Natural killer cell treated with Interleukin-12 subunit alpha and Interleukin-12 subunit beta and Interleukin-15 and Interleukin-18, amount 100 ng/mL, for 72 hours (primary cell): ENCODE measurements at places on chromosomes 3 and 15.

DNA sequence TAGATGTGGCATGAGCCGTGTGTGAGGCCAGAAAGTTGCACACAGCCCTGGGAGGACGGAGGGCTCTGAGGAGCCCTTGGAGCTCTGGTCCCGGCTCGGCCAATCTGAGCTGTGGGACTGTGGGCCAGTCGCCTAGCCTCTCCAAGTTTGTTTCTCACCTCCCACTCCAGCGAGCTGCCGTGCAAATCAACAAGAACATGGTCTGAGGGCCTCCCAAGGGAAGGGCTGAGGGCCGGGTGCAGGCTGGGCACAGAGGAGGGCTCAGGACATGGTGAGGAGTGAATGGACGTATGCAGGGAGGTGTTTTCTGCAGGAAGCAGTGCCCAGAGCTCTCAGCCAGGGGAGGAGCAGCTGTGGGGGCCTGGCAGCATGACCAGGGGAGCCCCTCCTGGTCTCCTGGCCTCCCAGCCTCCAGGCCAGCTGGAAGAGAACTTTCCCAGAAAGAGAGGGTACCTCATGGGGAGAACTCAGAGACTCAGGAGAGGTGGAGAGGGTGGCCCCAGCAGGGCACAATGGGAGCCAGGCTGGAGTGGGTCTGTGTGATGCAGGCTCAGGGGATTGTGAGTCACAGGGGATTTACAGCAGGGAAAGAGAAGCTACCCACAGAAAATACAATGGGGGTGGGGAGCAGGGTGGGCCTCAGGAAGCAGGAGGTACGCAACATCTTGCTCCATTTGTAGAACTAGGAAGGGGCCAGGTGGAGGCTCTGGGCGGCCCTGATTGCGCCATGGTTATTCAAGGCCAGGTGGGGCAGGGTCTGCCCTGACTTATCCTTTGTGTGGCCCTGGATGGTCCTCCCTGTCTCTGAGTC lies 24.8 kb downstream of the PSTPIP1 start:
- no peak for DNase-seq

GRCh38 chr3:37136067-37136466 lies 38.3 kb downstream of the LRRFIP2 start:
- DNase-seq, result no peak

DNA sequence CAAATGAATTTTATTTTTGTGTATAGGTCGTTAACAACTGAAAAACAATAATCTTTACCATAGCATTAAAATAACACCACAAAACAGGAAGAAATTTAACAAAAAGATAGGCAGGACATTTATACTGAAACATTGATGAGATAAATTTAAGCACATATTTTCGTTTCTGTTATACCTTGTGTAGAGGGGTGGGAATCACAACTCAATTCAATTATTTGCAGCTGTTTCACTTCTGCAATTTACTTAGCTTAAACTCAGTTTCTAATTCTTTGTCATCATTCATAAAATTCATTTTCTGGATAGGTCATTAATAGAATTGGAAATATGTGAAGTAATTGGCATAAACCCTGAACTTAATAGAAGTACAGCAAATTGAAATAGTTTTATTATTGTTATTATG lies 42.3 kb downstream of the TP63 start:
- DNase-seq, result no peak

DNA sequence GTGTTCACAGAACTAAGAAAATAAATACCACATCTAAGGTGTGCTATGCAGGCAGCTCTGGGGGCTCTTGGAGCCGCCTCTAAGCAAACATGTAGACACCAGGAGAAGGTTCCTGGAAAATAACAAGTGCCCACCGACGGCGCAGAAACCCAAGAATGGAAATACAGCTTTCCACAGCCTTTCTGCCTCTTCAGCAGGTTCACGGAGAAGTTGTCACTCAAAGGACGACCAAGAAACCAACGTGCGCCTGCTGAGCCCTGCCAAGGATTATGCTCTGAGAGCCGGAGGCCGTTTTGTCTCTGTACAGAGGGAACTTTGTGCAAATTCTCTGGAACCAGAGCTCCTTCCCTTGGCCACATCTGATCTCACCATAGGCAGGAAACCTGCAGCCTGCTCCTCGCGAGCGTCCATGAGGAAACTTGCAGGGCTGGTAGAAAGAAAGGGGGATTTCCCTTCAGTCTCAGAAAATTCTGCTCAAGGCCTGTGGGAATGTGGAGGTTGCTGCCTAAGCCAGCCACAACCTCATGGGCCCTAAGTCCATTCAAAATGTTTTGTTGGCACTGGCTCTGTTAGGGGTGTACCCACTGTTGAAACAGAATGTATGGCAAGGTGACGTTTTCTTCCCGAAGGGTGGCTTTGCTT lies 40.6 kb upstream of the ETV5 start:
- DNase-seq, result no peak

DNA sequence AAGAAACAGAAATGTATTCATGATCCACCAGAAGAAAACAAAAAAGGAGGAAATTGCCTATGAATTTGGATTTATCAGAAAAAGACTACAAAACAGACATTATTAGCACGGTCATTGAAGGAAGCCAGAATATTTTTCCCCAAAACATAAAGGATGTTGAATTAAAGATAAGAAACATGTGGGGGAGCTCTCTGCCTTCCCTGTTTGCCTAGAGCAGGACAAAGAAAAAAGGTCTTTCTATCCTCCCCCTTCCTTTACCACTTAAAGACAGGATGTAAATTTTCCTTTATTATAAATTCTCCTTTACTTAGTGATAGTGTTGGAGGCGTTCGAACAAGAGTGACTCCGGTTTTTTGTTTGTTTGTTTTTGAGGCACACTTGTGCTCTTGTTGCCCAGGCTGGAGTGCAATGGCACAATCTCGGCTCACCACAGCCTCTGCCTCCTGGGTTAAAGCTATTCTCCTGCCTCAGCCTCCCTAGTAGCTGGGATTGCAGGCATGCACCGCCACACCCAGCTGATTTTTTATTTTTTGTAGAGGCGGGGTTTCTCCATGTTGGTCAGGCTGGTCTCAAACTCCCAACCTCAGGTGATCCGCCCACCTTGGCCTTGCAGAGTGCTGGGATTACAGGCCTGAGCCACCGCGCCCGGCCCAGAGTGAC lies 14.9 kb upstream of the RPN1 start:
- no peak for DNase-seq

GRCh38 chr3:139199421-139200010 lies 144.3 kb upstream of the MRPS22 start:
- DNase-seq, result no peak

DNA sequence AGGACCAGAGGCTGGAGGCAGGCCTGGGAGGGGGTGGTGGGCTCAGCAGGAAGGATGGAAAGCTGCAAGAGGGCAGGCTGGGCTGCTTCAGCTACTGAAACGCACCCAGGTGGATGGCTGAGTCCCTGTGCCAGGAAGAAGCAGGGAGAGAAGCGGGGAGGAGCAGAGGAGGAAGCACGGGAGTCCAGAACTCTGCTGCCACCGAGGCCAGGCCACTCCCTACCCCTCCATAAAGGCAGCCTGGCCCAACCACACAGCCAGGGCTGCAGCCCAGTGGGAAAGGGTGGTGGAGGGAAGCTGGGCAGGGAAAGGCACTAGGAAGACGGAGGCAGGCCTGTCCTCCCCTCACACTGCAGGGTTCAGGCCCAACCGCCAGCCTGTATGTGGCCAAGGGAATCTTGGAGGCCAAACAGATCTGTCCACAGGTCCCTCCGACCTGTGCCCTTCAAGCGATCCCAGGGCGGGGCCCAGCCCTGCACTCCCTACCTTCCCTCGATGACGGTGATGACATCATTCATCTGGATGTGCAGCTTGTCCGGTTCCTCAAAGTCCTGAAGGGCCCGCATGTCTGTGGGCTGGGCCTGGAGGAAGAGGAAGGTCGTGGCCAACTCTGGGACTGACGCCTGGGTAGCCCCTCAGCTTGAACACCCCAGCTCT lies 30.5 kb downstream of the TNK2 start:
- no peak for DNase-seq

- DNase-seq, result no peak
These were observed 9.9 kb upstream of the KCNMB2 start for GRCh38 chr3:178526291-178526690.

GRCh38 chr3:104359546-104359945 lies 1007.2 kb upstream of the ALCAM start:
- DNase-seq, result no peak

- no peak for DNase-seq
These were observed 13.4 kb upstream of the SATB1 start for GRCh38 chr3:18438586-18438985.

DNA sequence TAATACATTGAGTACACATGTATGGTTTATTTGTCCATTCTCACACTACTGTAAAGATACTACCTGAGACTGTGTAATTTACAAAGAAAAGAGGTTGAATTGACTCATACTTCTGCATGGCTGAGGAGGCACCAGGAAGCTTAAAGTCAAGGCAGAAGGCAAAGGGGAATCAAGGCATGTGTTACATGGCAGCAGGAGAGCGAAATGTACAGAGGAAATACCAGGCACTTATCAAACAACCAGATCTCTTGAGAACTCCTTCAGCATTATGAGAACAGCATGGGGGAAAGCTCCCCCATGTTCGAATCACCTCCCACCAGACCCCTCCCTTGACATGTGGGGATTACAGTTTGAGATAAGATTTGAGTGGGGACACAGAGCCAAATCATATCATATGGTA lies 666.3 kb downstream of the ZBBX start:
- no peak for DNase-seq

- no peak for DNase-seq
These were observed 39.0 kb downstream of the SHC4 start for GRCh38 chr15:48924528-48925393.
